Mucosa of gallbladder (tissue), 1 donor: ENCODE measurements at places on chromosomes 3 and 15. TPM values are rescaled to one million over a fixed set of nuclear protein-coding genes. Genes with fewer than 3 reads are reported as not detected.

- DNase-seq, result no peak
Measured at GRCh38 chr3:149384911-149385321, 7.5 kb upstream of the TM4SF1 start.

GRCh38 chr15:57541271-57541670, 50.4 kb upstream of the MYZAP start:
- DNase-seq, result no peak

DNA sequence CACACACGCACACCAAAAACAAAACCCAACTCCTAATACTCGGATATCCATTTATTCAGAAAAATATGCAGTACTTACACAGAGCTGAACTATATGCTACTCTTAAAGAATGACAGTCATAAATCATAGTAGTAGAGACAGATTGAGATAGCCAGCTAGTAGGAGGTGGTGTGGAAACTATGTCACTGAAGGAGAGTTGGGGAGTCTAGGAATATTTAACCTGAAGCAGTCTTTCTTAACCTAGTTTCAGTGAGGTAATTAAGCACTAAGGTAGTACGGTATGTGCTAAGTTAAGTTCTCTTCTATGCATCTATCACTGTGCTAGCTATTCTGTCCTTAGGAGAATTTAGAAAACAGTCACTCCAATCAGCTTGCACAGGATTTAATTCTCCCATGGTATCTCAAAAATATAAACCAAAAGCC, 54.2 kb downstream of the ANKRD28 start:
- no peak for DNase-seq

DNA sequence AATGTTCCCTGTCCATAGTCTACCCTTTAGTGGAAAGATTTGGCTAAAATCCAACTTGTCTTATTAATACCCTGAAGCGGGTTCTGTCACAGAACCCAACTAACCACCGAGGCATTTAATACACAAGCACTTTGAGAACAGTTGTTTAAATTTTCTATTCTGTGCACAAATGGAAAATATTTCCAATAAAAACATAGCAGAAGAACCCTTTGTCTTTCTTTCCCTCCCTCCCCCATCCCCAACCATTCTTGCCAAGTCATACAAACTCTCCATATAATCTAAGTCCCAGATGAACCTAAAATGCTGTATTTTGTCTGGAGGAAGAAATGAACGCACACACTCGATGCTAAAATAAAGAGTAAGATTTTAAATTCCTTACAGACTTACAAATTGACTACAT, 126.9 kb upstream of the STRIT1 start:
- no peak for DNase-seq

DNA sequence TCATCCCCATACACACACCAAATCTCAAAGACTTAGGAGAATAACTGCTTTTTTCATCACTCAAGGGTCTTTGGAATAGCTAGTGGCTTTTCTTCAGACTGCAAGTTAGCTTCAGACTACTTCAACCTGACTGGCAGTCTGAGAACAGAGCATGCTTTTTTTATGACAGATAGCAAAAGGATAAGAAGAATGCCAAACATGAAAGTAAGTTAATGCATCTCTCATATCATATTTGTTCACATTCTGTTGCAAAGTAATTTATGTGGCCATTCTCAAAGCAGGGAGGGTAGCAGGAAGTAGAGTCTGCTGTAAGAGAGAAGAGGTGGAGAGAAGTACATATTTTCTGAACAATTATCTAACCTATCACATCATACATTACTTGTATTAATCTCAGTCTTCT, 544.4 kb downstream of the ZPLD1 start:
- no peak for DNase-seq

DNA sequence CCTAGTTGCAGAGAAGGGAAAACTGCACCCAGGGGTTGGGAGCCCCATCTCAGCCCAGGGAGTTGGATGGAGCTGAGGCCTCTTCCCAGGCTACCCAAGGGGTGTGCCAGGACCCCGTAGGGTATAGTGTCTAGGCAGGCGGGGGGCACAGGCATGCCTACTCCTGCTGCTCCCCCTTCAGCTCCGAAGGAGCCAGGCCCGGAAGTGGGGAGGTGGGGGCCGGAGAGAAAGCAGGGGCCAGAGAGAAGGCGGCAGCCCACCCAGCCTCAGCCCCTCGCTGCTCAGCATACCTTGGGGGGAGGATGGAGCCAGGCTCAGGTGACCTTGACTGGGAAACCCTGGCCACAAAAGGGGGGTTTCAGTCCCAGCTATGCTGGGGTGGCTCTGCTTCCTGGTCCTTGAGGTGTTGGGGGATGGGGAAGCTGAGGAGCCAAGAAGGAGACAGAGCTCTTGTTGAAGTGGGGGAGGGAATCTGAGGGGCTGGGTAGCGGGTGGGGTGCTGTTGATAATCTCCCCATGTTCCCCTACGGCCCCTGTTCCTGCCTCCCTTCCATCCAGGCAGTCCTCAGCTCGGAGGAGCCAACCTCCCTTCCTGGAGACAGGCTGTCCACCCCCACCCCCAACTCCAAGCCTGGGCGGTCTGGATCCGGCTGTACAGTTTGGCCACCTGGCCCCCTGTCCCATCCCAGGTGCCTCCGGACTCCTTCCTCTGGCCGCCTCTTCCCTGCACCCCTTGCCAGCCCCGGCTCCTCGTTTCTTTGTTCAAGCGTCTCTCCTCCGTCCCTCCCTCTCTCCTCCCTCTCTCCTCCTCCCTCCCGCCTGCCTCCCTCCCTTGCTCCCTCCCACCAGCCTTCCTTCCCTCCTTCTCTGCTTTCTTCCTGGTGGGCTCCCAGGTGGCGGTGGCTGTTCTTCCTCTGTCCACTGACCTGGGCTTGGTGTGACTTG, 1.7 kb downstream of the SEMA3F start:
- DNase-seq, result no peak

GRCh38 chr3:60952055-60952454, 299.2 kb downstream of the FHIT start:
- no peak for DNase-seq

GRCh38 chr3:169552533-169552932, 111.0 kb downstream of the MECOM start:
- no peak for DNase-seq

GRCh38 chr15:64535460-64536243, 75.3 kb downstream of the ZNF609 start:
- no peak for DNase-seq

- no peak for DNase-seq
Measured at GRCh38 chr3:44894485-44894884, 20.1 kb downstream of the TGM4 start.

DNA sequence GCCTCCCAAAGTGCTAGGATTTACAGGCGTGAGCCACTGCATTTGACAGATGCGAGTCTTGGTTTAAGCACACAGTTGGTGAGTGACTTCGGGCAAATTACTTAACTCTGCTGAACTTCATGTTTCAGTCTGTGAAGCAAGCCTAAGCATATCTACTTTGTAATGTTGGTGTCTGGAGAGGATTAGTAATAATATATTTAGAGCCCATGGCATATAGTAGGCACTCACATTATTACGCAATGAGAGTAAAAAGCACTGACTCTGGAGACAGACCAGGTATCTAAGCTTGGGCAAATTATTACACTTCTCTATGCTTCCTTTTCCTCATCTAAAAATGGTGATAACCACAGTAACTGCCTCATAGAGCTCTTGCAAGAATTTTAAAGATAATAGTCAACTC, 208.7 kb upstream of the P2RY1 start:
- DNase-seq, result no peak

- DNase-seq, result no peak
Measured at GRCh38 chr3:151230646-151231045, 27.6 kb upstream of the GPR171 start.

DNA sequence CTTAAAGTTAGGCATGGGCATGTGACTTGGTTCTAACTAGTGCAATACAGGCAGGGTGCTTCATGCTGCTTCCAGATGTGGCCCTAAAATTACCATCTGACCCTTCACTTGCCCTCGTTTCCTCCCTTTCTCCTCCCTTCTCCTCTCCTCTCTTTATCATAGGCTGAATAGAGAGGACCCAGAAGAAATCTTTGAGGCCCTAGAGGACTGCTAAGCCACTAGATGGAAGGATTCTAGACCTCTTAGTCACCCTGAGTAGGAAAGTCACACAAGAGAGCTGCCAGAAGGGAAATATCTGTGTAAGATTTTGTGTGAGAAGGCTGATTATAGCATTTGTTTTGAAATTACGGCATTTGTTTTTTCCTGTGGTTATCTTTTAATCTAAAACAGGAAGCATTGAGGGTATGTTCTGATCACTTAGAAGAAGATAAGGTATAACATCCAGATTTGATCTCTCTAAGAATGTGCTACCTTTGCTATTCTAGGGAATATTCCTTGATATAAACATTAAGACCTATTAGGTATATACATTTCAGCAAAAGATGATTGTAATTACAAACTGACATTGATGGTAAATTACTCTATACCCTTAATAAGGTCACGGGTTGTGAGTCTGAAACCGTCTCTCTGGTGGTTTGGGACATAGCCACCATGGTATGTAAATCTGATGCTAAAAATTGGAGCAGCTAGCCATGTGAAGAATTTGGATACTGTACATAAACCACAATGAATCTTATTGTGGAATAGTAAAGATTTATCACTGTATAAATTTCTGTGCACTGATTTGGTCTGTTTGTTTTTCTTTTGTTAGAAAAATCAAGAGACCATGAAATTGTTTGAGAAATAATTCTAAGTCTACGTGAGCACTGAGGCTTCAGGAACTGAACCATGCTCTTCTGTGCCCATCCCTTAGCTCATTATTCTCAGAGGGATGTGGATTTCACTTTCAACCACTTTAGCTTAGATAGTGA, 84.1 kb downstream of the TP63 start:
- DNase-seq, result no peak

DNA sequence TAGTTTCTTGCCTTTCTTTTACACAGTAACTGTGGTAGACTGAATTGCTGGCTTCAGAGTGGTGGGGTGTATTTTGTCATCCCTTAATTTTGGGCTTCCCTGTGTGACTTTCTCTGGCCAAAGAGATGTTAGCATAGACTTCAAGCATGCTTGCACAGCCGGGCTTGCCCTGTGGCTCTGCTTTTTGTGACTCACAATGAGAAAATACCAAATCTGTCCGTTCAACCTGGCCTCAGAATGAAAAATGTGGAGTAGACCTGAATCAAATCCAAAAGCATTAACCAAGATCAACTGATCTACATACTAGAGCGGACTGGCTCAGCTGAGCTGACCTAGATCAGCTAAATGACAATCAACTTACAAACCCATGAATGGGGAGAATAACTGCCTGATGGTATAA, 51.4 kb downstream of the PLAAT1 start:
- DNase-seq, result no peak

DNA sequence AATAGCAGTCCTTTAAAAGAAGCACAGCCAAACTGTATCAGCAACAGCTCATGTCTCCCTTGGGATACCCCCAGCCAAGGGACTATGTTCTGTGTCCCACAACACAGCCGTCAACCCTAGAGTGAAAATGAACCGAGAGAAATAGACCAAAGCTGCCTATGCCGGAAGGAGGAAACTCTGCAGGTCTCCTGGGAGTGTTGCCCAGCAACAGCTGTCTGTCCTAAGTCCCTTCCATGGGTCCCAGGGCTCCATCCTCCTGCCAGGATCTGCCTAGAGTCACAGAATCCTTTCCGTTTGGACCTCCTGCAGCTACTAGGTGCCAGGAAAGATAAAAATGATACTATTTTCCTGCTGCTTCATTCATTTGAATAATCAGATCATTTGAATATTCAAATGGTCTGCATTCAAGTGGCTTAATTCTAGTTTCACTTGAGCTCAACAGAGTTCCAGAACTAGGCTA, 53.1 kb downstream of the TRANK1 start:
- DNase-seq, result no peak

- DNase-seq, result no peak
Measured at GRCh38 chr3:151283387-151283786, 5.0 kb upstream of the P2RY14 start.

- DNase-seq, result no peak
Measured at GRCh38 chr3:46070595-46071093, 43.4 kb upstream of the XCR1 start.

GRCh38 chr15:22872936-22873701, 34.7 kb downstream of the NIPA2 start:
- no peak for DNase-seq

DNA sequence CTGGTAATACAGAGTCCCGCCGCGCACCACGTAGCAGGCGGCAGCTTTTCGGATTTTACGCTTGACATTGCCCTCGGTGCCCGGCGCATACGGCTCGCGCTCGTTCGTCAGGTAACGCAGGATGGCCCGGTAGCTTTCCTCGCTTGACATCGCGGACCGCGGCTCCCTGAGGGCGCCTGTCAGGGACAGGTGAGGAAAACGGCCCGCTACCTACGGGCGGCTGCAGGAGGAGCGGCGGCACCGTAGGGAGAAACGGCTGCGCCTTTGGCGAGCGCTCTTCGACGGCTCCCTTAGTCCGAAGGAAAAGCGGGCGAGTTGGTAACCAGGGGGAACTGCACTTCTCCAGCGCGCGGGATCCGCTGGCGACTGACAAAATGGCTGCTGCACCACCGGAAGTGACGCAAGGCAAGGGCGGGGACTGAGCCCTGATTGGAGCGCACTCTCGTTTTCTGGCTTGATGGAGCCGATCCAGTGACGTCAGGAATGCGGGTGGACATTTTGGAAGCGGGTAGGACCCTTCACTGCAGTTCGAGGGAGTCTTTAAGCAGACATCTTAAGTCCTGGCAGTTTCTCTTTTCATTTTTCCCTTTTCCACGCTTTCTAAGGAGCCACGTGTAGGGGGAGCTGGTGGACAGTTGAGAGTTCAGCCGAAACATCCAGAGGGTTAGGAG, at the start of gene ZBTB11:
Gene ZBTB11 (minus strand): TSS at position 368 of the 671 bp plus-strand sequence. CDS start 218 bp downstream, at position 150.
- DNase-seq, result peak; percentile 100

- no peak for DNase-seq
Measured at GRCh38 chr3:152557302-152557999, 277.5 kb upstream of the P2RY1 start.

TRPM1 gene
- total RNA-seq, result not detected

PLSCR2 gene
- 0.35 TPM for total RNA-seq

CCK gene
- total RNA-seq, result 1.3 TPM

CCDC9B gene
- 107 TPM for total RNA-seq

PTPN23 gene
- total RNA-seq, result 58.2 TPM

DAG1 gene
- total RNA-seq, result 139 TPM

ZNF501 gene
- total RNA-seq, result 5.6 TPM

SLC9C1 gene
- 0.46 TPM for total RNA-seq

RGMA gene
- total RNA-seq, result 17.5 TPM

SNTN gene
- not detected for total RNA-seq

MEX3B gene
- total RNA-seq, result 4.1 TPM

ABI3BP gene
- 215 TPM for total RNA-seq
